ENCODE measurements at places on chromosomes 4 and X. TPM values are rescaled to one million over a fixed set of nuclear protein-coding genes. Genes with fewer than 3 reads are reported as not detected.

DNA sequence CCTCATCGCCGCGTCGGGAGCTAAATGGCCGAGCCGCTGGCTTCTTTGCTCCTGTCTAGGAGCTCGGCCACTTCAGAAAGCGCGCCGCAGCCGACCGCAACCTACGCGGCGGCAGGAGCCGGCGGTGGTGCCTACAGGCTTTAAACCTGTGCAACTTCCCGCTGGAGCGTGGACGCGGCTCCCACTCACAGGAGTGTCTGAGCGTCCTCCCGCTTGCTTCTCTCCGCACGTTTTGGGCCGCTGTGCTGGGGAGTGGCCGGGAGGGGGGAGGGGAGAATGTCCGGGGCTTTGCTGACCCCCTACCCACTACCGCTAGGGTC, 1.0 kb downstream of the NHSL2 start:
- peak; percentile 41 for DNase-seq

DNA sequence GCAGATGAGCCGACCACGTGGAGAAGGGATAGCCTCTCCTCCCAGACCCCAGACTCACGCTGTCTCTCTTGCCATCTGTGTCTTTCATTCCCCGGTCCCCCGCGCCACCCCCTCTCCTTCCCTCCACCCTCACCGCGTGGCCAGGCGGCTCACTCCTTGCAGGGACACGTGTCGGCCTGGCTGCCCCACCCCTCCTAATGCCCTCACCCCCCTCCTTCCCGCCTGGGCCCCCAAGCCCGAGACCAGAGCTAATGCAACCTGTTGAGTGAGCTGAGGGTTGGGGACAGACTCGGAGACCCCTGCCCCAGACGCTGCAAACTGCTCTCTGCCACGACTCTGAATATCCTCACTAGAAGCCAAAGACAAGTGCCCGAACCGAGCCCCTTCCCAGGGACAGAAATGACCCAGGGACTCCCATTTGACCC, 1.8 kb downstream of the SLC38A5 start:
- no peak for DNase-seq

GRCh38 chr4:133014473-133015135, 134.5 kb upstream of the PCDH10 start:
- DNase-seq: no peak

DNA sequence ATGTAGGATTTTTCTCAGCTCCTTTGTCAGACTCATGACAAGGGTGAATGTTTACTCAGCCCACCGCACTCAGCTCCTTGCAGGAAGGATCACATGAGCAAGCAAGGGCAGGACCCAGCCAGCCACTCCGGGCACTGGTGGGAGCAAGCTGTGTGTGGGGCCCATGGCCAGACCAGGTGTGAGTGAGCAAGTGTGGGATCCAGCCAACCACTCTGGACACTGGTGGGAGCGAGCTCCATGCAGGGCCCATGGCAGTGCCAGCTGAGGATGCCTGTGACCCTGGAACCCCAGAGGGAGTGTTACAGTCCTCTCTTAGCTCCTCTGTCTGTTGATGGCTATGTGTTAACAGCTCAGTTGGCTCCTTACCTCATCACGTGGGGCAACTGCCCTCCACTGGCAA, 2750.6 kb downstream of the PCDH7 start:
- no peak for DNase-seq

DNA sequence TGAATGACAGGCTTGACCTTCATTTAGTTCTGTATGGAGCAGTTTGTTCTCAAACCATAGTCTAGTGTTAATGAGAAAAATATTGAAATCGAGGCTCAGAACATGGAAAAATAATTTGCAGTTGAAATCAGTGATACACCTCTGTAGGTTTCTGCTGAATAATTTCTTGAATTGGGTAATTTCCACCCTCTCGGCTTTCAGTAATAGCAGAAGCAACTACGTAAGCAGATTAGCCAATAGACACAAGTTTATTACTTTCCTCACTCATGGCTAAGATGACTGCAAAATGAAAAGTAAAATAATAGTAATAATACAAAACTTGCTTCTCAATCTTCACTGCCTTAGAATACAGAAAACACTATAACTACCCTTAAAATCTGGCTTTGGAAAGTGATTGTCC, 46.0 kb downstream of the USP38 start:
- DNase-seq: no peak

- DNase-seq: no peak
These were observed 1682.7 kb upstream of the PCDH7 start for GRCh38 chr4:29037501-29037900.

DNA sequence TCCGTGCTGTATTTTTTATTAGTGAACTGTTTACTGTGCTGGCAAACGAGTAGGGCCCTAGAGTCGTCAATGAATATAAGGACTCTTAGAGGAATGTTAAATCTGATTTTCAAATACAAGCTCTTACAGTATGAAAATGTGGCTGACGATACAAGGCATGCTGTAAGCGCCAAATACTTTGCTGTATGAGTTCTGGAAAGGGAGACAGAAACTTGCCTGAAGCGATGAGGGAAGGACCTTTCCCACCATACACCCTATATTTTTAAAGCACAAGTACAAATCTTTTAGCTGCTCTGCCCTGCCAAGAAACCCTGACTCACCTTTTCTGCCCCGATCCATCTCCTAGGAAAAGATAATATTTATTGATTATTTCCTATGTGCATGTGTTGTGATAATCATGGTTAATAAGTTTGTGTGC, 15.7 kb upstream of the RUFY3 start:
- no peak for DNase-seq

Gene GABRQ
- not detected for total RNA-seq

Gene EGF
- total RNA-seq: 13.8 TPM

DNA sequence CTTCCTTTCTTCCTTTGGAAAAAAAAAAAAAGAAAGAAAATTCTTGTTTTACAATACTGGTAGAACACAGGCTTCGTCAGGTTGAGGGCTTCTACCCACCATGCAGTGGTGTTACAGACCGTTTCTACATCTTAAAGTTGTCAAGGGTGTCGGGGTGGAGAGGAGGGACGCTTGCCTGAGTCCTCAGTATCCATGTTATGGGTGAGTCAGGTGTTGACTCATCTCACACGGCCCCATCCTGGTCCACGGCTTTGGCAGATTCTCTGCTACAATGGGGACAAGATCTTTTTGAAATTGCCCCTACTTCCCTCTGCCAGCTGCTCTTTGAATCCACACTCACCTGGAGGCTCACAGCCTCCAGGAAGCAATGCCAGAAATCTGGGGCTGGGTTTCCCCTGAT, 310.3 kb upstream of the ZFP42 start:
- no peak for DNase-seq

- DNase-seq: no peak
These were observed 4.6 kb downstream of the BMPR1B start for GRCh38 chr4:94762326-94762725.

DNA sequence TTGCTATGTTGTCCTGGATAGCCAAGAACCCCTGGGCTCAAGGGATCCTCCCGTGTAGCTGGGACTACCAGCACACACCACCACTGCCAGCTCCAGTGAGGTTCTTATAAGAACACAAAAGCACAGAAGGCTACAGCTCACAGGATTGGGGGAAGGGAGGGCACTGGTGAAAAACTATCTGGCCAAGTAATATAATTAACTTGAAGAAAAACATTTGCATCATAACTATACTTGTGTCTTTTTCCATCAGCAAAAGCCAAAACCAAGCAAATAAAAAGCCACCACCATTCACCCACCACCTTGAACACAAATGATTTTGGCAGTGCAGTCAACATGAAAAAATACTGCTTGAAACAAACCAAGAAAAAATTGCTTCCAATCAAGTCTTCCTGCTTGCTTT, 188.2 kb downstream of the MAML3 start:
- no peak for DNase-seq

DNA sequence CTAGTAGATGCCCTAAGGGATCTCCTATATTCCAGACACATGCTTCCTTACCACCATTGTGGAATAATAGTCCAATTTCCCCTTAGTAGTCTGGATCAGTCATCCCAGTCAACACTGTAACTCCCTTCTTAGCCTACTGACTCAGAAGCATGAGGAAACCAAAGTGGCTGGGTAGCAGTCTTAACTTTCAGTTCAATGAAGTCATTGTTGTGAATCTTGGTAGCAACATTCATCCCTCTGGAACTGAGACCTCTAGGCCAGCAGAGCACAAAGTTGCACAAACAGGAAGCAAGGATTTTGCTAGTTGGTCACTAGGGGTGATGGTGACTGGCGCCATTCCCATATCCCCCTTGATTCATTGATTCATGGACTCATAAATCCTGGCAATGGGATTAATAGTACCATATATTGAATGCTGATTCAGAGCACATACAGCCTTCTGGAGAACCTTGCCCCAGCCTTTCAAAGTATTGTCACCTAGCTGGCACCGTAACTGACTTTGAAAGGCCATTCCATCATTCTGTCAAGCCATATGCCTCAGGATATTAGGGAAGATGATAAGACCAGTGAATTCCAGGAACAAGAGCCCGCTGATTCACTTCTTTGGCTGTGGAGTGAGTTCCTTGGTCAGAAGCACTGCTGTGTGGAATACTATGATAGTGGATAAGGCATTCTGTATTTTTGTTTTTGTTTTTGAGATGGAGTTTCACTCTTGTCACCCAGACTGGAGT, 19.7 kb upstream of the GPAT3 start:
- no peak for DNase-seq

- no peak for DNase-seq
These were observed 937.2 kb upstream of the GRID2 start for GRCh38 chr4:91366554-91366953.

DNA sequence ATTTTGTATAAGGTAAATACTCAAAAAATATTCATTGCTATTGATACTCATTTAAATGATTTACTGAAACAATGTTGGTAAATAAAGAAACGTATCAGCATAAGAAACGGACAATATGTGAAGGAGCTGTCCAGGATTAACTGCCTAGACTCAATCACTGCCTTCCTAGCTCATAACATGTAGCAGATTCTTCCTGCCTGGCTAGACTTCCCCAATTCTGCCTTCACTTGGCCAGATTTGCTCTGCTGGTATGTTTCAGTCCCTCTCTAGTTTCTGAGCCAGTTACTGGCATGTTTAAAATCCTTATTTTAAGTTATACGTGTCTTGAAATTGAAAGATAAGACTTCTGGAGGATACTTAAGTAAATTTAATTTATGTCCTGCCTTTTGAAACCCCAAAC, 740.3 kb downstream of the CENPC start:
- no peak for DNase-seq

- DNase-seq: no peak
These were observed 2535.1 kb downstream of the ARAP2 start for GRCh38 chr4:33709247-33709646.

Gene RRH
- not detected for total RNA-seq

DNA sequence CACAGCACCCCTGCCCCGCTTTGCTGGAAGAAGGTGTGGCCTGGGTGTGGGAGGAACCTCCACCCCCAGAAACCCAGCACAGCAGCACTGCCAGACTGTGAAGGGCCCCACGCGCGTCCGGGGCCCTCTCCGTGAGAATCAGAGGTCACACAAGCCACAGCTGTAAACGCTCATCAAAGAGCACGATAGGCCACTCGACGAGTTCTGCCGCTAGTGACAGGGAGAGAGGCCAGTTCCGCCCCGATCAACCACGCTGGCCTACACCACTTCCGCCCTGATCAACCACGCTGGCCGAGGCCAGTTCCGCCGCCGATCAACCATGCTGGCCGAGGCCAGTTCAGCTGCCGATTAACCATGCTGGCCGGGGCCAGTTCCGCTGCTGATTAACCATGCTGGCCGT, 25.9 kb upstream of the ADRA2C start:
- DNase-seq: no peak

Gene ITGB1BP2
- 104 TPM for total RNA-seq

- no peak for DNase-seq
These were observed 632.4 kb upstream of the ZFP42 start for GRCh38 chr4:187362937-187363857.

DNA sequence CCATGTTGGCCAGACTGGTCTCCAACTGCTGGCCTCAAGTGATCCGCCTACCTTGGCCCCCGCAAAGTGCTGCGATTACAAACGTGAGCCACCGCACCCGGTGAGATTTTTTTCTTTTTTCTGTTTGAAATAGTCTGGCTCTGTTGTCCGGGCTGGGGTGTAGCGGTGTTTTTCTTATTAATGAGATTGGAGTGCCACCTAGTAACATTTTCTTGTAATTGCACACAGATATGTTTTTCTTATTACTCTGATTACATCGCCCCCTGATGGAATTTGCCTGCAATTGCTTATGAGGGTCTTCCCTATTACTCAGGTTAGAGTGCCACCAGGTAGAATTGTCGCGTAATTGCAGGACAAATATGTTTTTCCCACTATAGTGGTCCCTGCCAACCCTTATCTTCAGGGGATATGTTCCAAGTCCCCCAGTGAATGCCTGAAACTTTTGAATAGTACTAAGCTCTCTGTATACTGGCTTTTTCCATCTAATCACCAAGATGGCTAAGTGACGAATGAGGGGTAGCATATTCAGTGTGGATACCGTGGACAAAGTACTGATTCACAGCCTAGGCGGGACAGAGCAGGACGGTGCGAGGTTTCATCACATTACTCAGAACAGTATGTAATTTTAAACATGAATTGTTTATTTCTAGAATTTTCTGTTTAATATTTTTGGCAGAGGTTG, 8.6 kb upstream of the PDHA1 start:
- DNase-seq: no peak

GRCh38 chrX:35919536-35920309, at the start of gene CFAP47:
Gene CFAP47, plus strand, starts transcription at chrX:35919734. Its CDS starts 66 bp downstream, at chrX:35919800.
- peak; percentile 39 for DNase-seq

DNA sequence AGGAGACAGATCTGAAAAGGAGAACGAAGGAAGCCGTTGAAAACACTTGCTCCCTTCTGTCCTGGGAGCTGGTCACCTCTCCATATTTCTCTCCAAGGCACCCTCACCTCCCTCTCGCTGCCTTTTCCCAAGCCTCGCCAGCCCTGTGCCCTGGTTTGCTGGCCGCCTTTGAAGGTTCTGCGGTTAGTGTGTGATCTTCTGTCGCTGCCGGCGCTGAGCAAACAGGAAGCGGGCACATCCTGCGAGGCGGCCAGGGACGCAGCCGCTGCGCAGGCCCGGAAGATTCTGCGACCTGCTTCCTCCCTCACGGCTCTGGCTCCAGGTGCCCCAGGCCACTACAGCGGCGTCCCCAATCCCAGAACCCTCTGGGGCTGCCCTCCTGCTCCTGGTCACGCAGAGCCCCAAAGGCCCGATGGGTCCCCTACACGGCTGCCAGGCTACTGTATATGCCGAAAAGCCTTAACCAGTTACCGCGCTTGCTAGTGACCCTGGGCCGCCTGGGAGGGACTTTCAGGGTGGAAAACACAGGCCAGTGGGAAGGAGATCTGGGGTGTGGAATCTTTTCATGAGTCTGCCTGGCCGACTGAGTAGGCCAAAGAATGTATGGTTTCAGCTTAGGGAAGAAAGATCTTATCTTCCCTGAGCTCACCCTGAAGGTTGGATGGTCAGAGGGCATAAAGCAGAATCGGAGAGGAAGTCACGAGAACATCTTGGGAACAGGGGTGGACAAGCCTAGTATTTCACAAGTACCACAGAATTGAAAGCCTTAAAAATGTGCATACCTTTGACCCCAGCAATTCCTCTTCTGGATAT, 2.3 kb upstream of the SASH3 start:
- DNase-seq: peak; percentile 74

- DNase-seq: no peak
These were observed 110.0 kb downstream of the DHRSX start for GRCh38 chrX:2390754-2391153.

- no peak for DNase-seq
These were observed 980 bp upstream of the GIMD1 start for GRCh38 chr4:106369456-106370060.
